ENCODE measurements at places on chromosomes 4 and X.

DNA sequence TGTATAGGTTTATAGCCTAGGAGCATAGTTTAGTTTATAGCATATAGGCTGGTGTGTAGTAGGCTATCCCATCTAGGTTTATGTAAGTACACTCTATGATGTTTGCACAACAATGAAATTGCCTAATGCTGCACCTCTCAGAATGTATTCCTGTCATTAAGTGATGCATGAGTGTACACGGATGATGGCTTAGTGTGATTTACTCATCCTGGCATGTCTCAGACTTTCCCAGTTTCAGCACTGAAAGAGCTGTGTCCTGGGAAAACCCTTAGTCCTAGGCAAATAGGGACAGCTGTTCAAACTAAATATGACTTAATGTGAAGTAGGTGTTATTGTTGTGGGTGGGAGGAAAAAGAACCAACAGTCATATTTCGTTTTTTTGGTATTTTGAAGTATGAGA, 264.9 kb upstream of the MAGEB18 start:
- no peak for DNase-seq

- no peak for DNase-seq
These were observed 93.6 kb downstream of the DTHD1 start for GRCh38 chr4:36374836-36375511.

- DNase-seq: no peak
These were observed 179.7 kb upstream of the PRPS2 start for GRCh38 chrX:12611471-12611870.

DNA sequence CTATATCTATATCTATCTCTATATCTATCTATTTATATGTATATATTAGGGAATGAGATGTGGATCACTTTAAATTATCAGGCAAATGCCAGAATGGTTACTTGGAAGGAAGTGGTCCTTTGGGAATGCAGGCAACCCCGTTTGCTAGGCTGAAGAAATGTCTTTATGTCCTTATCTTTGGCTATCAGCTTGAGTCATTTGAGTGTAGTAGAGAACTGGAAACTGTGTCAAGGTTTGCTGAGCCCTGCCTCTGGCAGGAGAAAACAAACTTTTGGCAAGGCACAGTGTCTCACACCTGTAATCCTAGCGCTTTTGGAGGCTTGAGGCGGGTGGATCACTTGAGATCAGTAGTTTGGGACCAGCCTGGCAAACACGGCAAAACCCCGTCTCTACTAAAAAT, 167.3 kb downstream of the ACTRT1 start:
- no peak for DNase-seq

DNA sequence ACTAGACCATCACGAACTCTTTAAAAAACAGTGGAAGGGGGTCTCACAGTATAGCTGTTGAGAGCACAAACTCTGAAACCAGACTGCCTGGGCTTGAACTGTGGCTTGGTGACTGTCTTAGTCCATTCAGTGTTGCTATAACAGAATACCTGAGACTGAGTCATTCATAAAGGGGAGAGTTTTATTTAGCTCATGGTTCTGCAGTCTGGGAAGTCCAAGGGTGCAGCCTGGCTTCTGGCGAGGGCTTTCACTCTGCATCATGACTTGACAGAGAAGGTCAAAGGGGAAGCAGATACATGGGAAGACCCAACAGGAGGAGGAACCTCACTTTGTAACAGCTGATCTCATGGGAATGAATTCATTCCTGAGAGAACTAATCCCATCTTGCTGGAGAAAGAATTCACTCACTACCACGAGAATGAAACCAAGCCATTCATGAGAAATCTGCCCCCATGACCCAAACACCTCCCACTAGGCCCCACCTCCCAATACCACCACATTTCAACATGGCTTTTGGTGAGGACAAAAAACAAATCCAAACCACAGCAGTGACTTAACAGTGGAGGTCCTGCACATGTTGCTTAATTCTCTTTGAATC, 116.7 kb upstream of the STOX2 start:
- no peak for DNase-seq

DNA sequence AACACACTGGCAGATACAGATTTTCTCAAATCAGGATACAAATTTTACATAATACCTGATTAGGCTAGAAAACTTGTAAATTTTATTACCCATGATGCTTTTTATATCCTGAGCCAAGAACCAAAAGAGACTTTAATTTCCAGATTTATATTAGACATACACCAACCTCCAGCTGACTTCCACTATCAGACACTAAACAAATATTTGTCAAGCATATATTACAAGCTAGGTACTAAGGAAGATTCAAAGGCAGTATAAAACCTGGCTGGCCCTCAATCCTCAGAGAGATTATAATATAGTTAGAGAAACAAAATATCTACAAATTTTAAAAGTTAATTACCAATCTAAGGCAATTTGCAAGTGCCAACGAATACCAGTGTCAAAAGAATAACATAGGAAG, 357.8 kb upstream of the F9 start:
- no peak for DNase-seq

GRCh38 chrX:40383969-40384368, 196.8 kb upstream of the ATP6AP2 start:
- no peak for DNase-seq

DNA sequence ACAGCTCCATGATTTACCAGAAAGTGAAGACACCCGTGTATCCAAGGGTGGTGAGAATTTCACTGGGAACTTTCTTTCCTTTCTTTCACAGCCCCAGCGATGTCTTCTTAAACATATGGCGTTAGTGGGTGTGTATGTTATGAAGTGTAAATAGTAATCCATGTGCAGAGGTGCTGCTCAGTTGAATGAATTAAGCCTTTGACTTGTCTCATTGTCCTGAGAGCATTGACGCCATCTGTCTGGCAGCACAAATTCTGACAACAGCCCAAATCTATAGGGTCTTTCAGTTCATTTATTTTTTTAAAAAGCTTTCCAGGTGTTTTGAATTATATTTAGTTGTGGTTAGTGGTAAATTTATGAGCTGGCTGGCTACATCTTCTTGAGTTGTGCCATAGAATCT, 69.4 kb downstream of the CLCN5 start:
- DNase-seq: peak; percentile 30

DNA sequence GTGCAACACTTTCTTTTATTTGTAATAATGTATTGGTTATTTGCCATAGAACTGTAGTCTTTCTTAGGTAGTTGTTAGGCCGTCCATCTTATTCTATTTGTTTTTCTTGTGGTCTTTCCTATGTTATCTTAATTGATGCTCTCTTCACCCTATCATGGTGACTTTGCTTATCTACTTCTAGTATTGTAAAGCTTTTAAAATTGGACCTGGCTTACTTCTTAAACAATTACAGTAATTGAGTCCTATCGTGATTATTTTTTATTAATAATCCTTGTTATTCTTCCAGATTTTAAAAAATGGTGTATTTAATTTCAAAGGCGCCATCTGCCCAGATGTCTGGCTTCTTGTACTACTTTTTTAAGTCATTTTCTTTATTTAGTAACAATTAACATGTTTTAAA, 63.7 kb downstream of the CLCN5 start:
- no peak for DNase-seq

- no peak for DNase-seq
These were observed 31.2 kb downstream of the LRIT3 start for GRCh38 chr4:109879081-109879480.

DNA sequence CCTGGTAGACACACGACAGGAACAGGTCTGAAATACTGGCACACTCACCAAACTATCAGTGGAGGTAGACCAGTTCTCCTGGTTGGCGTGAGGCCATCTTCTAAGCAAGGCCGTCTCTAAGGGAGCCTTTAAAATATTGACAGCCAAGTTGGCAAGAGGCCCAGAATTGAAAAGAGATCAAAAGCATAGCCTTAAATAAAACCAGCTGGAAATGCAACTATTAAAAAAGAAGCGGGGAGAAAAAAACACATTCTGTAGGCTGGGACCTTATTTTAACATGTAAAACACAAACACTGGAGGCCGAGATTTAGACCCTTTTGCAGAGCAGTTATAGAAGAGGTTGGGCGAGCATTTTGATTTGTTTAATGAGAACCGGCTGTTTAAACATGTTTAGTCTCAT, 233.0 kb upstream of the CLNK start:
- peak; percentile 27 for DNase-seq

- DNase-seq: no peak
These were observed 664.3 kb downstream of the RPA4 start for GRCh38 chrX:97547877-97548578.

GRCh38 chrX:31934842-31935370, 863.1 kb upstream of the FTHL17 start:
- no peak for DNase-seq

DNA sequence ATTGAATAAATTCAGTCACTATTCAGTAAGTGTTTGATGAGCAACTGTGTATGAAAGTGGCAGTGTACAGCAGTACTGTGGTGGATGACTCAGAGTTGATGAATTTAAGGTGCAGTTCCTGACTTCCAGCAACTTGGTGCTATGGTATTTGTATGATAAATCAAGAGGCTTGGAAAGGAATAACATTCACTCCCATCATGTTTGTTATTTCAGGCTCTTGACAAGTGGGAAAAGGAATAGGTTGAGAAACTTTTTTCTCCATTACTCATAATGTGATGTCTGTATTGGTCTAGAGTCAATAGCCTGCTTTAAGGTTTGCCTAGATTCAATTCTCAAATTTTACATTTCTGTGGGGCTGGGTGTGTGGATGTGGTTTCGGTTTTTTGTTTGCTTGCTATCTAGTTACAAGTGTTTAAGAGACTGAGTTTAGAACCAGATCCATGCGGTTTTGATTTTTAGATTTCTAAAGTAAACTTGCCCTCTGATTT, 35.1 kb upstream of the CYP2U1 start:
- no peak for DNase-seq

DNA sequence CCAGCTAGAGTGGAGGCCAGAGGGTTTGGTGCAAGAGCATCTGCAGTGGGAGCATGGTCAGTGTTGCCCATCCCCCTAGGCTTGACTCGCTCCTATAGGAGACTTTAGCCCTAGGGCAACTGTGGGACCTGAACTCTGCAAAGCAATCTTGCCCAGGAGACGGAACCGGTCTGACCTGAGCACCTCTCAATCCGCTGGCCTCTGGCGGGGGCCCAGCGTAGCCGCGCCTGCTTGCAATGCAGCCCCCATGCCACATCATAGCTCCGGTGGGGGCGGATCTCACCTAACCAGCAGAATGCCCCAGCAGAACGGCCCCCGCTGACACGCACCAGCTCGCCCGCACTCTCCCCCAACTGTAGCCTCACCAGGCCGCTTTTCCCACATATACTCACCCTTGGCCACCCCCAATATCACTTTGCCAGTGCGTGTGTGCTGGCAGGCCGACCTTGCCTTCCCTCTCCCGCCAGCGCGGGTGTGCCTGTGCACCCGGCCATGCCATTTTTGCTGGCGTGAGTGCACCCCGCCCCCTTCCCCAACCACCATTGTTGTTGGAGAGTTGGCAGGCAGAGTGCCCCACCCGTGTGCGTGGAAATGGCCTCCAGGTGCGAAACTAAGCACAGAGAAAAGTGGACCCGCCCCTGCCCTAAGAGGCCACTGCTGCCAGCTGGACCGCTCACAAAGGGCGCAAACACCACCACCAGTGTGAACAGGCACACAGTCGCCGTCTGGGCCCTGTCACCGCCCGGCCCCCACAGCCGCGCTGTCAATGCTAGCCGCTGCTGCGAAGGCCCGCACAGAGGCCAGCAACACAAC, 5.8 kb downstream of the BEX4 start:
- DNase-seq: no peak
